Fibroblast of pulmonary artery (primary cell): ENCODE measurements at places on chromosomes 2 and 18.

DNA sequence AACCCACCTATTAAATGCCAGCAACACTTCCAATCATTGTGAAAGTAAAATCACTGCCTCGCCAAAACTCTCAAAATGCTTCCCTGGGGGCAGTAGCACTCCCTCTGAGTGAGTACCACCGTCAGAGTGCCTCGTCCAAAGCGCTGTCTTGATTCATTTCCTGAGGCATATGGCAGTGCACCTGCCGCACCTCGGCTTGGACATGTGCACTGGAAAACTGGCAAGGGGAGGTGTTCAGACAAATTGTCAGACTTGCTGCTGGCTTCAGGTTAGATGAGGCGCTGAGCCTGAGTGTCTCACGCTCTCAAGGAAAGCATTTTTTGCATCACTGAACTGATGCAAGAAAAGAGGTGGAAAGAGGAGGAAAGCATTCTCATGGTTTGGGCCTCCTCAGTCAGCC is 132.8 kb downstream of the ATL2 start:
- DNase-seq, result no peak

- no peak for DNase-seq
Observed at GRCh38 chr2:108922141-108922915, 66.7 kb downstream of the EDAR start.

- no peak for DNase-seq
Observed at GRCh38 chr2:145910416-145910815, 1390.5 kb upstream of the ZEB2 start.

DNA sequence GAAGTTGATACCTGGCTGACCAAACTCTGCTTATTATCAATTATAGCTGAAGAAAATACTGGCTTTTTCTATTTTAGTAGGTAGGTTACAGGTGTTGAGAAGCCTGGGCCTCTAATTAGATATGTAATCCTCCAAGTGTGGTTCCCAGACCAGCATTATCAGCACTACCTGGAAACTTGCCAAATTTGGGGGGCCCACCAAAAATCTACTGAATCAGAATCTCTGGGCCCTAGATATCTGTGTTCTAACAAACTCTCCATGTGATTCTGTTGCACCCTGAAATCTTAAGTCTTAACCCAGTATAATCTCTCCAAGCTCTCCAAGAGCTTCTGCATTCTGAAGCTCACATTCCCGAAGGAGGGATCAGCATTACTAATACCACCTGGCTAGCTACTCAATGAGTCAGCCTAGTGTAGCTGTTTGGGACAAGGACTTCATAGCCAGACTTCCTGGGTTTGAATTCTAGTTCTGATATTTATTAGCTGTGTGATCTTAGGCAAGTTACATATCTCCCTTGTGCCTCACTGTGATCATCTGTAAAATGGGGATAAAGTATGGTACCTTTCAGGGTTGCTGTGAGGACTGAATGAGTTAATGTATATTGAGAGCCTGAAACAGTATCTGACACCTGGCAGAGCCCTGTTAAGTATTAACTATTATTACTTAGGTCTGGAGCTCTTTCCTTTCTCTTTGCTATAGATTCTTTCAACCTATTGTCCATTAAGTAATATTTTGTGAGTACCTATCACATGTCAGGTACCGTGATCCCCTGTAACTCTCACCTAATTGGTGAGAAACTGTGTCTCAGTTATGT is 94.1 kb upstream of the CD302 start:
- DNase-seq, result peak; percentile 59

GRCh38 chr18:55407191-55407590 is 180.8 kb downstream of the TCF4 start:
- no peak for DNase-seq

DNA sequence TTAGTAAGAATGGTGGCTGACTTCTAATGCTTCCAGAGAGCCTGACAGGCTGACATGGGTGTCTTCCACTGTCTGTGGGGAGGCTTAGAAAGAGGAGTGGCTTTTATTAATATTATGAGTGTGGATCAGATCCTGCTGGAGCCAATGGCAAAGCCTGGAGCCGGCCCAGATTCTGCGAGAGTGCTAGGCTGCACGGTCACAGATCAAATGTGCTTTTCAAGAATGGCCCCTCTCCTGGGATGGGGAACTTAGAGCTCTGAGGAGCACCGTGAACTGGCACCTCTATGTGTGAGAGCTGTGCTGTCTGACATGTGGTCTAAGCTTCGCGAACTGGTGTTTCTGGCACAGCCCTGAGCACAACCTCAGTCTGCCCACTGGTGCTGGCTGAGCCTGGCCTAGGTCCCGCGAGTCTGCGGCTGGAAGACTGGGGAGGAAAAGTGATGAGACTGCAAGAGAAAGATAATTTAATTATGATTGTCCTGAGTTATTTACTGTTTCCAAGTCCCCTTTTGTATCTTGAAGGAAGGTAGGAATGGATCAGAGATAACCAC is 70.4 kb downstream of the ASAP2 start:
- no peak for DNase-seq

DNA sequence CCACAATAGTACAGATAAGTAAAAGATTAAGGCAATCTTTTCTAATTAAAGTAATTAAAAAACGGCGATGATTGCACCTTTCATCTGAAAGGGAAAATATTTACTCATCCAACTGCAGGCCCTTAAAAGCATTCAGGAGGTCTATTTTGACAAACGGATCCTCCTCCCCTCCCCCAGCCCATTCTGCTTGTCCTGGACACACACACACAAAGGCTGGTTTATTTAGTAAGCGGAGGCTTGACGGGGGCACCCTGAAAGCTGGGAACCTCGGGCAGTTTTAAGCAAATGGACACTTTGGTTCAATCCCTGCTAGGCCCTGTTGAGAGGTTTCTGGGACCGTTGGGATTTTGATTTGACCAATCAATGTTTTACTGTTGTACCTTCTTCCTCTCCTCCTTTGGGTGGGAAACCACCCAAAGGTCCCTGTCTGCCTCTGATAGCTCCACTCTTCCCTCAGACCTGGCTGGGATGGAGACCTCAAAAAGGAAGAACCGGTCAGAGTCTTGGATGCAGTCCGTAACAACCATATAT is 135.8 kb upstream of the HAAO start:
- DNase-seq, result no peak

- DNase-seq, result no peak
Observed at GRCh38 chr2:8582651-8583399, 99.0 kb upstream of the ID2 start.

- peak; percentile 42 for DNase-seq
Observed at GRCh38 chr2:133765658-133766057, 197.4 kb upstream of the NCKAP5 start.

- DNase-seq, result peak; percentile 68
Observed at GRCh38 chr18:26549263-26550094, 1.1 kb upstream of the KCTD1 start.

DNA sequence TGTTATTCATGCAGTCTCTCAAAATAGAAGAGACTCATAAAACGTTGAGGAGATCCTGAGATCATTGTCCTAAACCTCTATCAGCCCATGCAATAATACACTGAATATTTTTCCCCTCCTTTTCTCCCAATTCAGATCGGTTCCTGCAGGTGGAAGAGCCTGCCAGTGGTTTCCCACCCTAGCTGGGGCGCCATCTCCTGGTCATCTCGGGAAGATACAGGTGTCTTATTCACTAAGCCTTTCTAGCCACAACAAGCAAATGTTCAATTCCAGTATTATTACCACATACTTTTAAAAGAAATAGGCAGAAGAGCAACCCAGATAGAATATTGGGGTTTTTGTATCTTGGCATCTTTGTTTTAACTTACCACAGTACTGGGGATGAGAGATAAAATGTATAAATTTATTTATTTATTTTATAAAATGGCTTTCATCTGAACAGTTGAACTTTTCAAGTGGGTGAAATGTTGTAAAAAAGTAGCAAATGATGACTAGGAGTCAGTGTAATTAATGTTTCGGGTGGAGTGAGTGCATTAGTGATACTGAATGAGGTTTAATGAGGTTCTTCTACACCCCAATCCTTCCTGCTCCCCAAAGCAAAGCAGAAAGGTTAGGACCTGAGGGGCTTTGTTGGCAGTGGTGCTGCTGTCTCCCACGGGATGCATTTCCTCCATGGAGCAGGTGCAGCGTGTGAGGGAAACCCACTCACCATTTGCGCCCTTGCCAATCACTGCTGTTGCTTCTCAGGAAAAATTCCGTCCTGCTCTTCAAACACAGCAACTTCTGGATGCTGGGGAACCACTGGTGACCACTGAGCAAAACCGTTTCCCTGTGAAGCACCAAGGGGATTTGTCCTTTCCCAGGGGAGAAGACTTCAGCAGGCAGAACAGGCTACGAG is 147.1 kb upstream of the FHL2 start:
- DNase-seq, result peak; percentile 73

GRCh38 chr2:144518748-144519596 is 947 bp downstream of the ZEB2 start:
- DNase-seq, result no peak

- no peak for DNase-seq
Observed at GRCh38 chr18:58761970-58762780, 90.9 kb downstream of the MALT1 start.

DNA sequence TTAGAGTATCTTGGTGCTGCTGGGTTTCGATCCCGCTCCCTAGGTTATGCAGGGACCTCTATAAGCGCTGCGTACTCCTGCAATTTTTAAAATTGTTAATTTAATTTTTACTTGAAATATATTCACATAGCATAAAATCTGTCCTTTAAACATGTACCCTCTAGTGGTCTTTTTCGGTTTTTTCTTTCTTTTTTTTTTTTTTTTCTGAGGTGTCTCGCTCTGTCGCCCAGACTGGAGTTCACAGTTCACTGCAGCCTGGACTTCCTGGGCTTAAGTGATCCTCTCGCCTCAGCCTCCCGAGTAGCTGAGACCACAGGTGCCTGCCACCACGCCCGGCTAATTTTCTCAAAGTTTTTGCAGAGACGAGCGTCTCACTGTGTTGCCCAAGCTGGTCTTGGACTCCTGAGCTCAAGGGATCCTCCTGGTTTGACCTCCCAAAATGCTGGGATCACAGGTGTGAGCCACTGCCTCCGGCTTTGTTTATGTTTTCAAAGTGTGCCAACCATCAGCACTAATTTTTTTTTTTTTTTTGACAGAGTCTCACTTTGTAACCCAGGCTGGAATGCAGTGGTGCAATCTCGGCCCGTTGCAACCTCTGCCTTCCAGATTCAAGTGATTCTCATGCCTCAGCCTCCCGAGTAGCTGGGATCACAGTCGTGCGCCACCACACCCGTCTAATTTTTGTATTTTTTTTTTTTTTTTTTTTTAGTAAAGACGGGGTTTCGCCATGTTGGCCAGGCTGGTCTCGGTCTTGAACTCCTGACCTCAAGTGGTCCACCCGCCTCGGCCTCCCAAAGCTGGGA is 585 bp upstream of the MOB1A start:
- no peak for DNase-seq

DNA sequence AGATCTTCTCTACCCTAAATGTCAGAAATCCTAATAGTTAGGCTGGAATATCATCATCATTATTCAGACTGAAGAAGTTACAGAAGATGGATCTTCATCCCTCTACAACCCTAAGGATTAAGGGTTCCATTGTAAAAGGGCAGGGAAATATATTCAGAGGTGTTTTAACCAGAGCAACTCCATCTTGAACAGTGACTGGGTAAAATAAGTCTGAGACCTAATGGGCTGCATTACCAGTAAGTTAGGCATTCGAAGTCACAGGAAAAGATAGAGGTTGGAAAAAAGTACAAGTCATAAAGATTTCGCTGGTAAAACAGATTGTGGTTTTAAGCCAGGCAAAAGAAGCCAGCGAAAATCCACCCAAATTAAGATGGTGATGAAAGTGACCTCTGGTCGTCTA is 968.7 kb downstream of the CNTNAP5 start:
- no peak for DNase-seq

DNA sequence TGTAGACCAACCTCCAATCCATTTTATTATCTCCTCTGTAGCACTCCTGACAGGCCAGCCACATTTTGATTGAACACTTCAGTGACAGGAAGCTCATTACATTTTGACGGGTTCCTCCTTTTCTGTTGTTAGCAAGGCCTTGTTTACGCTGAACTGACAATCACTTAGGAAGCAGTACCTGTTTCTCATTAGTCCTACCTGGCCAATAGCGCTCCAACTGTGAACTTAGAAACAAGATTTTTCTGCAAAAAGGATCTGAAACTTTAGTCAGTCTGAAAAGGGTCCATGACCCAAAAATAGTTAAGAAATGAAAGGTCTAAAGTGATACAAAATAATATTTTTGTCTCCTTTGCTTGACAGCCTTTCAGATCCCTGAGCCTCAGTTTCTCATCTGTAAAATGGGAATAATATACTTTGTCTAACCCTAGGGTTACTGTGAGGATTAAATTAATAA is 119.6 kb upstream of the MSTN start:
- DNase-seq, result no peak
